ENCODE measurements at places on chromosomes 7 and 10.

GRCh38 chr10:117014835-117015234, 9.8 kb upstream of the SHTN1 start:
- no peak overlapping the region for H3K27ac ChIP-seq
- no peak overlapping the region for H3K4me3 ChIP-seq
- no peaks in the 10 kb centered on the region for H3K4me1 ChIP-seq
- DNase-seq: no peak

DNA sequence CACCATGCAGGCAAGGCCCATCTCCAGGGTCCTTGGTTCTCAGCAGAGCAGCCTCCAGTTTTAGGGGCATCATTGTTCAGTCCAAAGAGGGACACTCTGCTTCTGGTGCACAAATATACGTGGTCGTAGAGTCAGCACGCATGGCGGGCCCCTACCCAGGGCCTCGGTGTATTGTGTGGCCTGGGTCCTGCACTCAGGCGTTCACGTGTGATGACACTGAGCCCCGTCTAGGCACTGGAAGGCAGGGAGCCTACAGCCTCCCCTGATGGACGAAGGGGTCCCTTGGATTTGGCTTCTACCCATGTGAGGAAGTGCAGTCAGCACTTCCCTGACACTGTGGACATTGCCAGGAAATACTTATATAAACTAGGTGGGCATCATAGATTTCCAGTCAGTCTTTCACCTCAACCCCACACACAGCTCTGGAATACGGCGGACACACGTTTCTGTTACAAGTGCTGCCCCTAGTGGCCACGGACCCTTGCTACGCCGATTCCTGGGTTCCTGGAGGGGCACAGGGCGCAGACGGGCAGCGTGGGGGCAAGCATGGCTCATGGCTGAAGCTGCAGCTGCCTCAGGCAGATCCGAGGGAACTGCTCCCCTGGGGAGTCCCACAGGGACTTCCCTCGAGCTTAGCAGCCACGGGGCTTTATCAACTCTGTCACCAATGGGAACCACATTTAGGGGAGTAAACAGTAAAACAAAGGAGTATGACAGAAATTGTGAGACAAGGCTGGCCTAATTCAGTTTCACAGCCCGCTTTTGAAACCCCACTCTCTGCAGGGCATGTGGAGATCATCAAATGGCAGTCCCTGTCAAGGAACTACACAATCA, 25.4 kb downstream of the AIFM2 start:
- no peak overlapping the region for H3K27ac ChIP-seq
- no peaks in the 10 kb centered on the region for H3K4me1 ChIP-seq
- no peak overlapping the region for H3K4me3 ChIP-seq
- H3K36me3 ChIP-seq: peaks cover 2% of the 10 kb centered on the region
- no peak for DNase-seq

- H3K4me3 ChIP-seq: no peak overlapping the region
- no peak overlapping the region for H3K27ac ChIP-seq
- peaks cover 2% of the 10 kb centered on the region for H3K4me1 ChIP-seq
- no peaks in the 10 kb centered on the region for H3K27me3 ChIP-seq
- DNase-seq: peak; percentile 51
Observed at GRCh38 chr7:35624299-35625186, 70.4 kb downstream of the HERPUD2 start.

- DNase-seq: peak; percentile 38
- peaks cover under 1% of the 10 kb centered on the region for H3K36me3 ChIP-seq
- no peaks in the 10 kb centered on the region for H3K27me3 ChIP-seq
- H3K4me3 ChIP-seq: peak overlapping the region; percentile 92
Observed at GRCh38 chr10:69180525-69181204, 631 bp downstream of the SUPV3L1 start.

DNA sequence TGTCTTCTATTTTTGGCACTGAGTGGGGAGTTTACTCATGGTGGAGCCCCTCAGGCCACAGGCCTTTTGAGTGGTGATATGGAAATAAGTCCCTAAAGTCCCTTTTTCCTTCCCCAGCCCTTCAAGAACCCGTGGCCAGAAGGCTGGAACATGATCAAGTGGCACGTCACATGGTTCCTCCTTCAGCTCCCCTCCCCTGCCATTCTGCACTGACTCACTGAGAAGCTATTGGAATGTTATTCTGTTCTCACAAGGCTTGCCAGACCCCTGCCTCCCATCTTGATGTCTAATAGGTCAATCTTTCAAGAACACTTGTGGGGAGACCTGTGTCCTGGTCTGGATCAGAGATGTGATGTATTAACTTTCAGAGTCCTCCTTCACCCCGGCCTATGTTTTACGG, 279.8 kb downstream of the SEC23IP start:
- H3K4me1 ChIP-seq: no peaks in the 10 kb centered on the region
- no peak overlapping the region for H3K4me3 ChIP-seq
- no peak for DNase-seq
- H3K27ac ChIP-seq: no peak overlapping the region
- H3K36me3 ChIP-seq: no peaks in the 10 kb centered on the region

DNA sequence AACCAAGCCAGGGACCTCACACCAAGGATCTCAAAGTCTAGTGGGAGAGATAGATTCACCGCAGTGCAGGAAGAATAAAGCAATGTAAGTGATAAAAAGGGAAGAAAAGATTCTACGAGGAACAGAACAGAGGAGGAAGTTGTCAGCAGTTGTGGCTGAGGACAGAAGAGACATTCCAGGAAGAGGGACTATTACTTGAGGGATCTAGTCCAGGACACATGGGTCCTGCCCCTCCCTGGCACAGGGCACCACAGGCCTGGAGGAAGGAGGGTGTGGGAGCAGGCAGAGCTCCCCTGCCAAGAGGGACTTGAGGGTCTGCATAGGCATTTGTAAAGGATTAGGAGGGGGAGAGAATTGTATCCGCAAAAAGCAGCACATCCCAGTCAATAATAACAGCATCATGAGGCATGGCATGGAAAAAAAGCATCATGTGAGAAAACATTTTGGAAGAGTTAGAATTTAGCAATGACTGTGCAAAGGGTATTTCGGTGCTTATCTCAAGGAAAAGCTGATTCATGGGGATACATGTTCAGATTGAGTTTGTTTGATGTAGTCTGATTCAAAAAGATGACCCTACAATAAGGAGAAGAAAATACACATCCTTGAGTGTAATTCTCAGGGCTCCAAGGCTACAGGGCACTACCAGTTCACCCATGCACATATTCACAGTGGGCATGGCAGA, 12.7 kb downstream of the C10orf71 start:
- no peaks in the 10 kb centered on the region for H3K36me3 ChIP-seq
- peaks cover 1% of the 10 kb centered on the region for H3K27me3 ChIP-seq
- H3K4me1 ChIP-seq: peaks cover 13% of the 10 kb centered on the region

GRCh38 chr10:4431114-4431863, 394.7 kb upstream of the AKR1E2 start:
- H3K4me1 ChIP-seq: no peaks in the 10 kb centered on the region
- no peaks in the 10 kb centered on the region for H3K27me3 ChIP-seq
- no peaks in the 10 kb centered on the region for H3K36me3 ChIP-seq
- no peak overlapping the region for H3K27ac ChIP-seq
- no peak overlapping the region for H3K4me3 ChIP-seq

DNA sequence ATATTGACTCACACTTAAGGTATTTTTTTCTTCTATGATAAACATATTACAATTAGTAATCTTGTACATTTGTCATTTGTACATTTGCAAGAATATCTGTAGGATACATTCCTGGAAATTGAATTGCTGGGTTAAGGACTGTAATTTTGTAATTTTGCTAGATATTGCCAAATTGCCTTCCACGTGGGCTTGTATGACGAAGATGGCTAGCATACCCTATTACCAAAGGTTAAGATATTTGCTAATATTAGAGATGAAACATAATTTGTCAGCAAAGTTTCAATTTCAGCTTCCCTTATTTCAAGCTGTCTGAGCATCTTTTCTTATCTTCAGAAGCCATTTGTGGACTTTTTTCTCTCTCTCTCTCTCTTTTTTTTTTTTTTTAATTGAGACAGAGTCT, 1.0 kb upstream of the LYZL2 start:
- no peaks in the 10 kb centered on the region for H3K4me1 ChIP-seq
- no peak overlapping the region for H3K4me3 ChIP-seq

DNA sequence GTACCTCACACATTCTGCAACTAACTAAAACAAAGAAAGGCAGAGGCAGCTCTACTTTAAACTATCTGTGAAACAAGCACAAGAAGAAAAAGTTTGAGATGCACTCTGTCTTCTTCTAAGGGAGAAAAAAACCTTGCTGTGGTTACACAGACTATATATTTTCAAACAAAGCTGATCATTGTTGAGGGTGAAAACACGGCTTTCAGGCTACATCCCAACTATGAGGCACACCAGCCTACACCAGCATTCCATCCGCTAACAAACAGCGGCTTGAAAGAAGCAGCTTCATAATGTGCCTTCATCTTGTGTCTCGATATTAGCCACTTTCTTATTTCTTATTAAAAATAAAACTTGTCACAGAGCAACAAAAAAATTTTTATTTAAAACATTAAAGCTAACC, 79.1 kb downstream of the USP6NL start:
- no peaks in the 10 kb centered on the region for H3K27me3 ChIP-seq
- peaks cover 29% of the 10 kb centered on the region for H3K4me1 ChIP-seq
- H3K4me3 ChIP-seq: peak overlapping the region; percentile 6
- H3K36me3 ChIP-seq: no peaks in the 10 kb centered on the region
- DNase-seq: no peak
- no peak overlapping the region for H3K27ac ChIP-seq

DNA sequence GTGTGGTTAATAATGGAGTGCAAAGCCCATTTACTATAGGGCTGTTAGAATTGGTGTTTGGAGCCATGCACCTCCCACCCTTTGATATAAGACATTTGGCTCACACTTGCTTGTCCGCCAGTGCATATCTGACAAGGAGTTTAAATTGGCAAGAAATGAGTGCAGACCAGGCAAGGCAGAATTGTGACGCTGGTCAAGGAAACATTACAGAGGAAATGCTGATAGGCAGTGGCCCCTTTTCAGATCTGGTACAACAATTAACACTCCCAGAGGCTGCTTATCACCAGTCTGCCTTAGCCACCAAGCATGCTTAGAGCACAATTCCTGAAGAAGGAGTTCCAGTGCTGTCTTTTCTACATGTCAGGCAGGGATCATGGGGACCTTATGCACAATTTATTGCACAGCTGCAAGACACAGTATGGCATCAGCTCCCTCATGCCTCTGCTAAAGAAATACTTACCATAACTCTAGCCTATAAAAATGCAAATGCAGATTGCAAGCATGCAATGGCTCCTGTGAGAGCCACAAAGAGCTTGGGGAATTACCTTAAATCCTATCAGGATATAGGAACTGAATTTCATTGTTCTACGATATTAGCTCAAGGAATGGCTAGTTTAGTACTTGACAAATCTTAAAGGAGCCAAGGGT, 35.2 kb downstream of the OR13A1 start:
- H3K4me1 ChIP-seq: no peaks in the 10 kb centered on the region
- no peaks in the 10 kb centered on the region for H3K36me3 ChIP-seq
- H3K27me3 ChIP-seq: peaks cover 2% of the 10 kb centered on the region
- no peak for DNase-seq

- H3K4me3 ChIP-seq: no peak overlapping the region
- H3K27me3 ChIP-seq: peaks cover 10% of the 10 kb centered on the region
- H3K27ac ChIP-seq: no peak overlapping the region
- no peaks in the 10 kb centered on the region for H3K4me1 ChIP-seq
Observed at GRCh38 chr7:26515314-26515842, 223.7 kb downstream of the SNX10 start.

DNA sequence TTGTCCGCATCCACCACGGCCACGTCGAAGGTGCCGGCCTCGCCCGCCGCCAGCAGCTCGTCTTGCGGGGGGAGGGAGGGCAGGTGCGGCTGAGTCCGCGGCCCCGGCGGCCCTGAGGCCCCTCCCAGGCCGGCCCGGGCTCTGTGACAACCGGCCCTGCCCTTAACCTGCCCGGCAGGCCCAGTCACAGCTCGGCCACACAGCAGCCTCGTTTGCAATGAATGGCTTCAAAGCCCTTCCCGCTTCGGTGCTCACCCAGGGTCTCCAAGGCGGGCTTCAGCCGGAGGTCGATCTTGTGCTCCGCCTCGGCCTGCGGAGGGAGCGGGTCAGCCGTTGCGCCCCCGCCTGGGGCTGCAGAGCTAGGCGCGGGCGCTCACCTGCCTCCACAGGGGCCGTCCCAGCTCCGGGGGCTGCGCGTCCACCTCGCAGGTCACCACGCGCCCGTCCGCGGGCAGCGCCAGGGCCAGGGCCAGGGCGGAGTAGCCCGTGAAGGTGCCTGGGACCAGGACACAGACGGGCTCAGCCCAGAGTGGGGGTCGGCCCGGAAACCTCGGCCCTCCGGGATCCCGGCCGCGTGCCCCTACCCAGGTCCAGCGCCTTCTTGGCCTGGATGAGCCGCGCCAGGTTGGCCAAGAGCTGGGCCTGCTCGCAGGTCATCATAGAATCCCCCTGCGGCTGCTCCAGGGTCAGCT, 928 bp downstream of the COMTD1 start:
- no peaks in the 10 kb centered on the region for H3K27me3 ChIP-seq
- peak overlapping the region; percentile 46 for H3K27ac ChIP-seq
- peaks cover 22% of the 10 kb centered on the region for H3K4me1 ChIP-seq
- peak overlapping the region; percentile 80 for H3K4me3 ChIP-seq
- no peak for DNase-seq

DNA sequence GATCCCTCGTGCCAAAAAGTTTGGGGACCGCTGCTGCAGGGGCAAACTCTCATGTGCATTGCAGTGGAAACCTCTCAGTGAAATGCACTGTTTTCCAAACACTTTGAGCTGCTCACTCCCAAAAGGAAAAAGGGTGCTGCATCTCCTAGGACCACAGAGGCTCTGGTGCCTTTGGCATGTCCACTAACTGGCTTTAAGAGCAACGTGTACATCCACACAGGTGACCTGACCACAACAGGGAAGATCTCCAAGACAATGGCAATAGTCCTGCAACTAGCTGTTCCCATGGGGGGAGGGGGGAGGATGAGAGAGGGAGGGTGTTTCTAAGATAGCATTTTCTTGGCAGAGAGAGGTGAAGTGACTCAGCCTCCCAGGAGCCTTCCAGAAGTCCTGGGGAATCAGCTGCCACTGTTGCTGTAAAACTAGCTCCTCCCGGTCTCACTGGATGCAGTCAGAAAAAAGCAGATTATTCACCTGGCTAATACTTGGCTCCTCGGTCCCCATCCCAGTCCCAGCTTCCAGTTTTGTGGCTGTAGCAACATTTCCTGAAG, 181.7 kb downstream of the HECW1 start:
- no peak for DNase-seq
- no peaks in the 10 kb centered on the region for H3K36me3 ChIP-seq
- peaks cover 2% of the 10 kb centered on the region for H3K27me3 ChIP-seq
- no peak overlapping the region for H3K27ac ChIP-seq
- no peak overlapping the region for H3K4me3 ChIP-seq

Data from activated naive CD4-positive, alpha-beta T cell treated with anti-CD3 and anti-CD28 coated beads for 36 hours (primary cell).